ENCODE measurements at places on chromosomes 12 and 14. TPM values are rescaled to one million over a fixed set of nuclear protein-coding genes. Genes with fewer than 3 reads are reported as not detected.

The ALDH2 gene
- 296 TPM for polyA plus RNA-seq

The C12orf57 gene
- 418 TPM for polyA plus RNA-seq

The GLI1 gene
- polyA plus RNA-seq: 2.7 TPM

The BIN2 gene
- 3.4 TPM for polyA plus RNA-seq

The AQP2 gene
- polyA plus RNA-seq: not detected

The PITPNM2 gene
- 1.8 TPM for polyA plus RNA-seq

The HRK gene
- polyA plus RNA-seq: 0.25 TPM

The PIWIL1 gene
- polyA plus RNA-seq: not detected

The NANOG gene
- polyA plus RNA-seq: not detected

The CLEC14A gene
- polyA plus RNA-seq: 4.4 TPM

The OR10AD1 gene
- not detected for polyA plus RNA-seq

The P2RX2 gene
- 0.78 TPM for polyA plus RNA-seq

The LRRC10 gene
- not detected for polyA plus RNA-seq

The GPR65 gene
- polyA plus RNA-seq: 1.00 TPM

The ETV6 gene
- 4.1 TPM for polyA plus RNA-seq

The DAO gene
- polyA plus RNA-seq: not detected

The RIPK3 gene
- 12.7 TPM for polyA plus RNA-seq

The NFKBIA gene
- 131 TPM for polyA plus RNA-seq

The MRPL42 gene
- polyA plus RNA-seq: 44.8 TPM

The LGR5 gene
- polyA plus RNA-seq: not detected

The SLC16A7 gene
- polyA plus RNA-seq: 3.8 TPM

The RNF212B gene
- 1.1 TPM for polyA plus RNA-seq

The FAIM2 gene
- polyA plus RNA-seq: 1.1 TPM

The LTBR gene
- 47.3 TPM for polyA plus RNA-seq

The ENDOU gene
- 7.6 TPM for polyA plus RNA-seq

The SLCO1A2 gene
- not detected for polyA plus RNA-seq

The ATG2B gene
- polyA plus RNA-seq: 1.9 TPM

The PXN gene
- polyA plus RNA-seq: 46.7 TPM

The NKX2-1 gene
- polyA plus RNA-seq: not detected

The EPYC gene
- not detected for polyA plus RNA-seq

The PAN2 gene
- 4.9 TPM for polyA plus RNA-seq

The CLEC1B gene
- polyA plus RNA-seq: not detected

The ZDHHC22 gene
- 0.08 TPM for polyA plus RNA-seq

The CLEC1A gene
- 0.46 TPM for polyA plus RNA-seq

The NACA gene
- 1,626 TPM for polyA plus RNA-seq

The HSP90B1 gene
- polyA plus RNA-seq: 216 TPM

The SYNJ2BP gene
- 21.2 TPM for polyA plus RNA-seq

The ABHD12B gene
- polyA plus RNA-seq: not detected

The DCN gene
- 223 TPM for polyA plus RNA-seq

The TNS2 gene
- polyA plus RNA-seq: 71.0 TPM

The TCL1B gene
- polyA plus RNA-seq: not detected

The SLC38A4 gene
- 1.2 TPM for polyA plus RNA-seq

The DLK1 gene
- 0.05 TPM for polyA plus RNA-seq

The CMA1 gene
- polyA plus RNA-seq: not detected

The RPS29 gene
- 3,985 TPM for polyA plus RNA-seq

The MIA2 gene
- 45.6 TPM for polyA plus RNA-seq

The COCH gene
- 0.25 TPM for polyA plus RNA-seq

The TUNAR gene
- 1.7 TPM for polyA plus RNA-seq

The RACGAP1 gene
- 13.4 TPM for polyA plus RNA-seq

The IAPP gene
- not detected for polyA plus RNA-seq

The PEX5 gene
- 22.6 TPM for polyA plus RNA-seq

The RPL10L gene
- polyA plus RNA-seq: not detected

The SLC11A2 gene
- 15.9 TPM for polyA plus RNA-seq

The MIP gene
- not detected for polyA plus RNA-seq

The PLD4 gene
- 0.70 TPM for polyA plus RNA-seq

The PCED1B gene
- polyA plus RNA-seq: 2.4 TPM

The OTOGL gene
- 0.70 TPM for polyA plus RNA-seq

The MAGOHB gene
- polyA plus RNA-seq: 25.1 TPM

The HNF1A gene
- polyA plus RNA-seq: 4.8 TPM

The MSRB3 gene
- 17.9 TPM for polyA plus RNA-seq
